ENCODE measurements at places on chromosomes 11 and 22. TPM values are rescaled to one million over a fixed set of nuclear protein-coding genes. Genes with fewer than 3 reads are reported as not detected.

DNA sequence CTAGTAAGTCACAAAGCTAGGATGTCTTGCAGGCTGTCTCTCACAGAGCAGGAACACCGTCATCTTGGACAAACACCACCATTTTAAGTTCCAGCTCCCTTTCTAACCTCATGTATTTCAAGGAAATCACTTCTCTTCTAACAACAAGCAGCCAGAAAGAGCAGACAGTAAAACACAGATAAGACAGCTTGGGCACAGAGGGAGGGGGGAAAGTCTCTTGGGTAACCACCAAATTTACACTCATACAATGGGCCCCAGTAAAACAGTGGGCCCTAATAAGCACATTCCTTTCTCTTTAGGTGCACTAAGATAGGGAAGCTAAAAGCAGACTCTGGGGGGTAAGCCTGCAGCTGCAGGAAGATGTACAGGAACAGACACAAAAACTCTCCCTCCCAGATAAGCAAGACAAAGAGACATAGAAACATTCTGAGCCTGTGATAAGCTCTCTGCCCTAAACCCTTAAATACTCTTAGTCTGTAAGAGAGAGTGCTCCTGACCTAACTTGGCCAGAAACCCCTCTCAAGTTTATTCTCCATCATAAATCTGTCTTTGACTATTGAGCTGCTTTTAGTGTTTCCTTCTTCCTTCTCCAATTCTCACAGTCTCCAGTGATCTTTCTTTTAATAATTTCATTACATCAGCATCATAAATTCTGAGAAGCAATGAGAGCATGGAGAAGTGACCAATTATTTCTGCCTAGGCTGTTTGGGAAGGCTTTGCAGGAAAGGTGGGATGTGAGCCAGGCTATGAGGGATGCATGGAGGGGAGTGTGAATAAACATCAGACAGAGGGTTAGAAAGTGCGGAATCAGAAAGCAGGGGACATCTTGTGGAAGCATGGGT lies 7.4 kb downstream of the OR10D3 start:
- no peak overlapping the region for H3K4me3 ChIP-seq
- no peak overlapping the region for H3K27ac ChIP-seq
- no peak for DNase-seq
- H3K36me3 ChIP-seq, result no peaks in the 10 kb centered on the region

GRCh38 chr11:117256573-117256972 lies 24.1 kb downstream of the RNF214 start:
- no peak for DNase-seq
- H3K4me1 ChIP-seq, result no peaks in the 10 kb centered on the region
- H3K36me3 ChIP-seq, result peaks cover 40% of the 10 kb centered on the region
- H3K27ac ChIP-seq, result no peak overlapping the region
- H3K4me3 ChIP-seq, result no peak overlapping the region

GRCh38 chr11:11965656-11966353 lies 42.6 kb downstream of the DKK3 start:
- H3K27ac ChIP-seq, result no peak overlapping the region
- H3K4me3 ChIP-seq, result no peak overlapping the region
- peaks cover 37% of the 10 kb centered on the region for H3K4me1 ChIP-seq
- H3K27me3 ChIP-seq, result no peaks in the 10 kb centered on the region
- H3K36me3 ChIP-seq, result peaks cover 9% of the 10 kb centered on the region
- DNase-seq, result no peak

DNA sequence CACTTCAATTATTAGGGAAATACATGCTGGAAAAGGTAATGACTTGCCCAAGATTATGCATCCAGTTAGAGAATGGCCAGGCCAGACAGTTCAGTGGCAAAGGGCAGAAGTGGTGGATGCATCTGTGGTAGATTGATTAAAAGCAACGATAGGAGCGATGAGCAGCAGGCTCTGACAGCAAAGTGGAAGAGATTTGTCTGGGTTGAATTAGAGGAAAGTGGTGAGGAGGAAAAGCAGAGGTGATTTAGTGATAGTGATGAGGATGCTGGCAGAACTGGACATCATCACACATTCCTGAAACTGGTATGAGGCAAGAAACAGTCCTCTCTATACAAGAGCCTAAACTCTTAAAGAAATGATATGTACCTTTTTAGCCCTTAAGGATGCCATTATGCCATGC lies 12.5 kb downstream of the HSD17B12 start:
- DNase-seq, result no peak
- H3K27me3 ChIP-seq, result no peaks in the 10 kb centered on the region
- H3K36me3 ChIP-seq, result no peaks in the 10 kb centered on the region
- no peak overlapping the region for H3K4me3 ChIP-seq

DNA sequence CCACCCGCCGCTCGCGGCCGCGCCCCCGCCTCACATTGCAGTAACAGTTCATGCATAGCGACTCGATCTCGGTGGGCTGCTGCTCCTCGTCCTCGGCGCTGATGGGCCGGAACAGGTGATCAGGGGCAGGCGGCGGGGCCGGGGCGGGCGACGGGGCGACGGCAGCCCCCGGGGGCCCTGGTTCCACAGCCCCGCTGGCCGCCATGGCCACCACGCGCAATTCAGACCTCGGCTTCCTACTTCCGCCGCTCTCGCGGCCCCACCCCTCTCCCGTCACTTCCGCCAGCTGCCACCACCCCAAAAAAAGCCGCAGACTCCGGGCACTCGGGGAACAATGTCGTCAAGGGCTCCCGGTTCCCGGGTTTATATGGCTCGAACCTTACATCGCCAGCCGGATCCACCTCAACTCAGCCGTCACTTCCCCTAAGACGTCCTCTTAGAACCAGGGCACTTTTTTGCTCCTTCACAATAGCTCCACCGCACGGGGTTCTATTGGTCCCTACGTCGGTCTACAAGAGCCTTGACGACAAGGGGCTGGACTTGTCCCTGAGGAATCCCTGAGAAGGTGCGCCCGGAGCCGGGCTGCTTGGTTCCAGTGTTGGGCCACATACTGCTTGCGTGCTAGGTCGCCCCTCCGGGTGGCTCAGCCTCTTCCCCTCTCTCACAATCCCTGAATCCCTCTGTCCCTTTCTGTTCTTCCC lies at the start of gene ZPR1:
Gene ZPR1, minus strand, starts transcription at position 238 of the 701 bp plus-strand sequence. Its CDS starts 33 bp downstream, at position 205.
- DNase-seq, result peak; percentile 92
- peaks cover 34% of the 10 kb centered on the region for H3K36me3 ChIP-seq
- peaks cover 25% of the 10 kb centered on the region for H3K4me1 ChIP-seq
- peak within 1 kb of the TSS; percentile 97 for H3K4me3 ChIP-seq
- H3K27ac ChIP-seq, result peak within 1 kb of the TSS; percentile 87

- no peaks in the 10 kb centered on the region for H3K4me1 ChIP-seq
- H3K36me3 ChIP-seq, result peaks cover 29% of the 10 kb centered on the region
- H3K27me3 ChIP-seq, result no peaks in the 10 kb centered on the region
- no peak for DNase-seq
- H3K27ac ChIP-seq, result no peak overlapping the region
- H3K4me3 ChIP-seq, result no peak overlapping the region
Measured at GRCh38 chr22:47011131-47011858, 248.8 kb downstream of the TBC1D22A start.

DNA sequence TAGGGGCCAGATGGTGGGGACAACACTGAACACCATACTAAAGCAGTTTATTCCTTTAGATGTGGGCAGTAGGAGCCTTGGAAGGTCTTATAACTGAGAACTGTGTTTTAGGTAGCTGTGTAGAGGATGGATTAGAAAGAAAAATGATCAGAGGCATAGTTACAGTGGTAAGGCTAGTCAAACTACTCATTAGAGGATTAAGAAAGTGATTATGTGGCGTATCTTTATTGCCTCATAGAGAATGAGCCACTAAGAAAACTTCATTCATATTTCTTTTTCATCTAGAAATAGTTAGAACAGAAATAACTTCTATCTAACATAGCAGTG lies 155.8 kb upstream of the RASSF10 start:
- no peak for DNase-seq
- peaks cover 21% of the 10 kb centered on the region for H3K4me1 ChIP-seq
- H3K4me3 ChIP-seq, result no peak overlapping the region
- no peaks in the 10 kb centered on the region for H3K36me3 ChIP-seq

GRCh38 chr11:102289592-102289991 lies 27.7 kb upstream of the BIRC3 start:
- no peaks in the 10 kb centered on the region for H3K36me3 ChIP-seq
- no peak overlapping the region for H3K27ac ChIP-seq
- H3K4me3 ChIP-seq, result no peak overlapping the region
- H3K4me1 ChIP-seq, result peaks cover 19% of the 10 kb centered on the region
- no peaks in the 10 kb centered on the region for H3K27me3 ChIP-seq

DNA sequence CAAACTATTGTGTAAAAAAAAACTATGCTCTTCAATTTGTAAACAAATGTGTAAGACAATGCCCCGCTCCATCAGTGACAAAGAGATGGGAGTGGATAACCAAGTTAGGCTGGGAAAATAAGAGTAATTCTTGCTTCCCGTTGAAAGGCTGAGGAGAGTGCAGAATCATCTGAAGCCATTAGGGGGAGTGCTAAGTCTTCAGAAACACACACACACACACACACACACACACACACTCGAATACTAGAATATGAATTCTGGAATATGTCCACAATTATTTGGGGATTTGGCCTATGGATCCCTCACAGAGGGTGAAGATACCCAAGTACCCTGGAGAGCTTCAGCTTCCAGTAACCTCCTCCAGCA lies 27.8 kb upstream of the ROBO3 start:
- H3K4me3 ChIP-seq, result no peak overlapping the region
- peaks cover 12% of the 10 kb centered on the region for H3K4me1 ChIP-seq
- no peaks in the 10 kb centered on the region for H3K36me3 ChIP-seq
- H3K27ac ChIP-seq, result no peak overlapping the region
- DNase-seq, result no peak

GRCh38 chr22:23219822-23220484 lies 39.6 kb downstream of the BCR start:
- no peaks in the 10 kb centered on the region for H3K27me3 ChIP-seq
- no peak for DNase-seq
- H3K4me3 ChIP-seq, result no peak overlapping the region
- H3K36me3 ChIP-seq, result no peaks in the 10 kb centered on the region
- H3K27ac ChIP-seq, result no peak overlapping the region

GRCh38 chr11:4191031-4191571 lies 96.5 kb downstream of the RRM1 start:
- DNase-seq, result no peak
- no peak overlapping the region for H3K27ac ChIP-seq
- H3K4me3 ChIP-seq, result no peak overlapping the region
- H3K36me3 ChIP-seq, result no peaks in the 10 kb centered on the region
- peaks cover 15% of the 10 kb centered on the region for H3K4me1 ChIP-seq

DNA sequence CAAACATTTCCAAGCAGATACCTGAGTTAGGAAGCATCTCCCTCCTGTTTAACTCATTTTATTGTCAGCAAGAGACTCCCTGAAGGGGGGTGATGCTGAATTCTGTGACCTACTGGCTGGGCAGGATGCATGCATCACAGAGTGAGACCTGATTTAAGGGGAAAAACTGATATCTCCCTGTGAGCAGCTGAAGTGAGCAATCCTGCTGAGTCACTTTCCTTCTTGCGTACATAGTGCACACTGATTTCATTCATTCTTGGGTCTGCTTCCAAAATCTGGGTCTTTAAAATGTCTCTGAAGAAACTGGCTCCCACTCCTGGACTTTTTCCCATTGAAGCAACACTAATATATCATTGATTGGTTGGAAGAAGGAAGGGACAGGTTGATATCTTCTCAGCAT lies 23.3 kb downstream of the P4HA3 start:
- no peaks in the 10 kb centered on the region for H3K27me3 ChIP-seq
- no peak overlapping the region for H3K4me3 ChIP-seq
- no peak for DNase-seq

- H3K27ac ChIP-seq, result no peak overlapping the region
- H3K4me3 ChIP-seq, result no peak overlapping the region
- no peaks in the 10 kb centered on the region for H3K27me3 ChIP-seq
- no peak for DNase-seq
- H3K4me1 ChIP-seq, result peaks cover 40% of the 10 kb centered on the region
- peaks cover 28% of the 10 kb centered on the region for H3K36me3 ChIP-seq
Measured at GRCh38 chr11:78074756-78075155, 4.9 kb downstream of the NDUFC2 start.

DNA sequence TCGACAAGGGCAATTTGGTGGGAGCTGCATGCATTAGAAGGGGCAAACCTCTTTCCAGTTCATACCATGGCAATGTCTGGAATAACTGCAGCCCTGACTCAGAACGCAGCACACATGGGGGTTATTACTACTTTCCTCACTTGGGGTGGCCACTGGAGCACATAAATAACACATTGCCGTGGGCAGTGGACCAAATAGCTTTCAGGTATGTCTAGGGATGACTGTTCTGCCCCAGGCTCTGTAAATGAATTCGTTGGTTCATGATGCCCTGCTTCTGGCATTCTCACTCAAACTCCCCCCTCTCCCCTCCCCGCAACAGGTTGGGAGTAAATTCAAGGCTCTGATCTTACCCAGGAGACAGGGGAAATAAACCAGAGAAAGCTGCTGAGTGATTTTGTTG lies 238.0 kb upstream of the PLET1 start:
- H3K4me3 ChIP-seq, result no peak overlapping the region

- no peaks in the 10 kb centered on the region for H3K27me3 ChIP-seq
- peaks cover 62% of the 10 kb centered on the region for H3K4me1 ChIP-seq
- peak overlapping the region; percentile 72 for H3K27ac ChIP-seq
- no peak overlapping the region for H3K4me3 ChIP-seq
- no peak for DNase-seq
Measured at GRCh38 chr11:118604566-118604965, 2.8 kb upstream of the PHLDB1 start.

- no peak overlapping the region for H3K27ac ChIP-seq
- H3K4me3 ChIP-seq, result no peak overlapping the region
- DNase-seq, result peak; percentile 69
- H3K27me3 ChIP-seq, result peaks cover 33% of the 10 kb centered on the region
- H3K4me1 ChIP-seq, result peaks cover 15% of the 10 kb centered on the region
Measured at GRCh38 chr11:2076441-2076840, 62.7 kb downstream of the IGF2 start.

DNA sequence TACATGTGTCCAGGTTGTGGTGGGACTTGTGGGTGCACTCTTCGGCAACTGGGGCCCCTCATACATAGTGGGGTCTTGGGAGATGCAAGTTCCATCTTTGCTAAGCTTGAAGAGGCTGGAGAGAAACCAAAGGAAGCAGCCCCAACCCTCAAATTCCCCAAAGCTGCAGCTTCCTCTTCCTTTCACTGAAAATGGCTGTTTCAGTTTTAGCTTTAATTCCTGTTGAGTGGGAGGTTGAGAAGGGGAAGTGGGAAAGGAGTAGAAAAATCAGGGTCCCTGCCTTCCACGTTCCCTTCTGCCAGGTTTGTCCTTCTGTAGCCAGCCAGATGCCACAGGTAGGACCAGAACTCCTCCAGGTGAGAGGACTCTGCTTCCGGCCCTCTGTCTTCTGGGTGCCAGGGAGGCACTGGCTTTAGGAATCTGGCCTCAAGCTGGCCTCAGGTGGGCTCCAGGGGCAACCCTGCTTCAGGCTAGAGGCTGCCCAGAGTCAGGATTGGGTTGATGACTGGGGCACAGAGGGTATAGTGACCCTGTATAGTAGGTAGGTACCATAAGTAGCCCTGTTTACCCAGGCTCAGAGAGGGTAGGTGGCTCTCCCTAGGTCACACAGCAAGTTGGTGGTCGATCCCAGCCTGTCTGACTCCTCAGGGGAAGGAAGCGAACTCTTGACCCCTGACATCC lies 16.2 kb downstream of the P2RY6 start:
- no peak overlapping the region for H3K4me3 ChIP-seq
- DNase-seq, result no peak
- H3K27me3 ChIP-seq, result no peaks in the 10 kb centered on the region
- H3K36me3 ChIP-seq, result no peaks in the 10 kb centered on the region

GRCh38 chr22:30196141-30196879 lies 50.2 kb downstream of the LIF start:
- H3K4me3 ChIP-seq, result peak overlapping the region; percentile 8
- peak; percentile 88 for DNase-seq
- H3K4me1 ChIP-seq, result peaks cover 33% of the 10 kb centered on the region

OR5P2 gene
- total RNA-seq, result 2.0 TPM

IL18 gene
- total RNA-seq, result 161 TPM

SLC35C1 gene
- total RNA-seq, result 9.4 TPM

OR6T1 gene
- total RNA-seq, result not detected

PDE2A gene
- total RNA-seq, result 49.3 TPM

KIF18A gene
- 2.9 TPM for total RNA-seq

BTG4 gene
- not detected for total RNA-seq

ANO9 gene
- 124 TPM for total RNA-seq

MMP7 gene
- total RNA-seq, result 29.9 TPM

Measured in suprapubic skin (tissue), 4 donors.